ENCODE measurements at places on chromosomes 6 and 20.

DNA sequence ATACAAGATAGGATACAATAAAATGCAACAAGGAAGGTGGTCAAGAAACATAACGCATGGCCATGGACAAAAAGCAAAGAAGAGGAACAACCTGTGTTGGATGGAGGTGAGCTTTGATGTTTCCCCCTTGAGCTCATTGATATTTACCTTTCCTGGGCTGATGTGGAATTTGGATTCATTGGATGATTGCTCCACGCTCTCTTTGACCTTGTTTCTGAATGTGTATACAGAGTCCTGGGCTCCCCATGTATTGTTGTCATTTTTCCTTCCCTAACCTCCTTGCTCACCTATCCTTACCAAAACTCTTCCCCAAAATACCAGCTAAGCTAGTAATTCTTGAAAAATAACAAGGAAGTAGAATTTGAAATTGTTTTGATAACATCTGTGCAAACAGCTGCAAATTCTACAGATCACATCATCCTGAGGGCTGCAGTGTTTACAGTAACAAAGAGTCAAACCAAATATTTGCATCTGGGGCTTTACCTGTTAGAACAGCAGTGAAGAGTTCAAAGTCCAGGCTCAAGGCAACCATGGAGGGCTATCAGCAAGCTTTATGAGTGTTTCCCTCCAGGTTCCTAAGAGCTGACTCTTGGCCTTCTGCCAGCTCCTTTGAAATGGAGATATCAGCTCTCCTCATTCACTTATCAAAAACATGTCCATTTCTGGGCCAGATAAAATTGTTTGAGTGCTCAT lies 214.3 kb upstream of the MARCKS start:
- DNase-seq = peak; percentile 98

- no peak for DNase-seq
These were observed 2.9 kb downstream of the BEND6 start for GRCh38 chr6:56957856-56958255.

DNA sequence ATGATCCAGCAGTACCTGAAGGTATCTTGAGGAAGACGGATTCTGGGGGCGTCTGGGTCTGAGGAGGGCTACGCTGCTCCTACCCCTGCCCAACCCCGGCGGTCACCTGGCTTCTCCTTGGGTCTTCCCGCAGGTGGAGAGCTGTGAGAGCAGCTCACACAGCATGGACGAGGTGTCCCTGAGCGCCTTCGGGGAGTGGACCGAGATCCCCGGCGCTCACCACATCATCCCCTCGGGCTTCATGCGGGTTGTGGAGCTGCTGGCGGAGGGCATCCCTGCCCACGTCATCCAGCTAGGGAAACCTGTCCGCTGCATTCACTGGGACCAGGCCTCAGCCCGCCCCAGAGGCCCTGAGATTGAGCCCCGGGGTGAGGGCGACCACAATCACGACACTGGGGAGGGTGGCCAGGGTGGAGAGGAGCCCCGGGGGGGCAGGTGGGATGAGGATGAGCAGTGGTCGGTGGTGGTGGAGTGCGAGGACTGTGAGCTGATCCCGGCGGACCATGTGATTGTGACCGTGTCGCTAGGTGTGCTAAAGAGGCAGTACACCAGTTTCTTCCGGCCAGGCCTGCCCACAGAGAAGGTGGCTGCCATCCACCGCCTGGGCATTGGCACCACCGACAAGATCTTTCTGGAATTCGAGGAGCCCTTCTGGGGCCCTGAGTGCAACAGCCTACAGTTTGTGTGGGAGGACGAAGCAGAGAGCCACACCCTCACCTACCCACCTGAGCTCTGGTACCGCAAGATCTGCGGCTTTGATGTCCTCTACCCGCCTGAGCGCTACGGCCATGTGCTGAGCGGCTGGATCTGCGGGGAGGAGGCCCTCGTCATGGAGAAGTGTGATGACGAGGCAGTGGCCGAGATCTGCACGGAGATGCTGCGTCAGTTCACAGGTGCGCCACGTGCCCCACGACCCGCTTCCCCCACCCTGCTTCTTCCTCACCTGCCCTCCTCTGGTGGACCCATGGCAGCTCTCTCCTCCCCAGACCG lies 166.9 kb upstream of the RNF24 start:
- no peak for DNase-seq

DNA sequence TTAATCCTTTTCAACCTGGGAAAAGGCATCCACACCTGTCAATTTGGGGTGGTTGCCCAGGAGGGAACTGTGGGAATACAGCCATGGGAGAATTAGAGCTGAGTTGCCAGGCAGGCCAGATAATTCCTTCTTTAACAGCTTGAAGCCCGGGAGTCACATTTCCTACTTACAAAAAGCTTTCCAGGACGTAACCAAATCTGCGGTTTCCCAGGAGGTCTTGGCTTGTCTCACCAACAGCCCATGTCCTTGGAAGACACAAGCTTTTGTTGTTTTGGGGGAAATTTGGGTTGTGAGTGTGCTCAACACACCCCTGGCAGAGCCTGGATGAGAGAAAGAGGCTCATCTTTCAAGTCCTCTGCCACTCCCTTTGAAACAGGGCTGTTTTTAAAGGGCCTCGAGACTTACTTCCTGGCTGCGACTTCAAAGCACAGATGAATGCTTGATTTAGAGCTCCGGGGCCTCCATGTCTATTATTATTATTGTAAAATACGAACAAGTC lies 465.9 kb upstream of the BTBD3 start:
- DNase-seq = no peak

DNA sequence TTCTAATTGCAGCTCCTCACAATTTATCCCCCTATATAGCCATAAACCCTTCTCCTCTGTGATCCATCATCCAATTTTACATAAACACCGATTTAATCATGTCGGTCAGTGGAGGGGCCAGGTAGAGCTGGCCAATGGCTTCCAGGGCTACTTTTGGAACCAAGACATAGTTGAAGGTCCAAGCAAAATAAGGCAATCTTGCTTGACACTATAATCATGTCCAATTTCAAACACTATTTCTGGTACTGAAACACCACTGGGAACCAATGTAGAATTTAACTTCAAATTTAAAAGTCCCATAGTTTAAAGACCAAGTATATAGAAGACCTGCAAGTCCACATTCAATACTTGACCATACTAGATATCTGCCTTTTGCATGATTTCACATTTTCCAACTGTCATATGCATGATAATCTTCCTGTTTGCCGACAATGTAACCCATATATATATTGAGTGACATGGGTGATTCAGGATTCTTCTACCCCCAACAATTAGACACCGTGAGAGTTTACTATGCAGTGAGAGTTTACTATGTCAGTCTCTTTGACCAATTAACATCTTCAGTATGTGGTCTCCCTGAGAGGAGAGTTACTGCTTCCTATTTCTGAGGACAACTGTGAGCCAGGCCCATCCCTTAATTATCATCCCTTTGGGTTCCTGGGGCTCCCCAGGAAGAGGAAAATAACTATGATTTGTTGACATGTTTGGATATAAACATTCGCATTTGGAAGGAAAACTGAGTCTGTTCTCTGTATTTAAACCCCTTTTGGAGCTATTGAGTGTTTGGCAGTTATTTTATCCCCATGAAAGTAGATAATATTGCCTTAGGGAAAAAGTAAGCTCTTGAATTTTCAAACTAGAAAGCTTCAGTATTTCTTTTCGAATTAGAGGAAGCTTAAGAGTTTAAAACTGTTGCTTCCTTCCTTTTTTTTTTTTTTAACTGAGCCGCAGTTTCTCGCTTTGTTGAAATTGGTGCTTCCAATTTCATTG lies 31.8 kb downstream of the SAMD3 start:
- no peak for DNase-seq

DNA sequence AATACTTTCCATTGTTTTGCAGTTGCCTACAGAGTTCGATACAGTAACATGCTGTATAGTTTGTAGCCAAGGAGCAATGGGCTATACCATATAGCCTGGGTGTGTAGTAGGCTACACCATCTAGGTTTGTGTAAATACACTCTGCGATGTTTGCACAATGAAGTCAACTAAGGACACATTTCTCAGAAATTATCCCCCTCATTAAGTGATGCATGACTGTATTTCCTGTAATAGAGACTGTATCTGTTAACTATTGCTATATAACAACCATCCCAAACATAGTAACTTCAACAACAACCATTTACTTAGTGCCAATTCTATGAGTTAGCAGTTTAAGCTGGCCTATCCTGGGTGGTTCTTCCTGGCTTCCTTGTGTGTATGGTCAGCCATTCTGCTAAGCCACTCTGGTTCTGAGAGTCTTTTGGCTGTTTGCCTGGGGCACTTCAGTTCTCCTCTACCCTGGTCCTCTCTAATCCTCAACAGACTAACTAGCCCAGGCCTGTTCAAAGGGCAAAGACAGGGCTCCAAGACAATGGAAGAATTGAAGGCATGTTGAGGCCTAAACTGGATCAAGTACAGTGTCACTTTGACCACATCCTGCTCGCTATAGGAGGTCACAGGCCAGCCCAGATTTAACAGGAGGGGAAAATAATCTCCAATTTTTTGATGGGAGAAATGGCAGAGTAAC lies 124.0 kb downstream of the PLCB1 start:
- DNase-seq = no peak

- peak; percentile 62 for DNase-seq
These were observed 50.9 kb downstream of the SNRNP48 start for GRCh38 chr6:7640607-7641577.

DNA sequence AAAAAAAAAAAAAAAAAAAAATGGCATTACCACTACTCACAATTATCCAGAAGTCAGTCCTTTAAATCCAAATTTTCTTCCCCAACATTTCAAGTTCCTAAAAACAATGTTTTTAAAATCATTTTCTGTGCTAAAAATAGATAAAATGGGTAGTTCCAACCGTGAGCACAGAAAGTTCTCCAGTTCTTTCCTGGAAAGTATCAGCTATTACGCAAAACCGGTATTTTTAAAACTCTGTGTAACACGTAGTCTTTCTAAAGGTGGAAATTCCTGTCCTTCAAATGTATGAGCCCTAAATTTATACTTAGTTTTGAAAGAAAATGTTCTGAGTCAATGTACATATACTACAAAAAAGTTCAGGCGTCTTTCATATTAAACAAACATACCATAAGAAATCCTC lies 83.5 kb upstream of the SCAF8 start:
- no peak for DNase-seq

DNA sequence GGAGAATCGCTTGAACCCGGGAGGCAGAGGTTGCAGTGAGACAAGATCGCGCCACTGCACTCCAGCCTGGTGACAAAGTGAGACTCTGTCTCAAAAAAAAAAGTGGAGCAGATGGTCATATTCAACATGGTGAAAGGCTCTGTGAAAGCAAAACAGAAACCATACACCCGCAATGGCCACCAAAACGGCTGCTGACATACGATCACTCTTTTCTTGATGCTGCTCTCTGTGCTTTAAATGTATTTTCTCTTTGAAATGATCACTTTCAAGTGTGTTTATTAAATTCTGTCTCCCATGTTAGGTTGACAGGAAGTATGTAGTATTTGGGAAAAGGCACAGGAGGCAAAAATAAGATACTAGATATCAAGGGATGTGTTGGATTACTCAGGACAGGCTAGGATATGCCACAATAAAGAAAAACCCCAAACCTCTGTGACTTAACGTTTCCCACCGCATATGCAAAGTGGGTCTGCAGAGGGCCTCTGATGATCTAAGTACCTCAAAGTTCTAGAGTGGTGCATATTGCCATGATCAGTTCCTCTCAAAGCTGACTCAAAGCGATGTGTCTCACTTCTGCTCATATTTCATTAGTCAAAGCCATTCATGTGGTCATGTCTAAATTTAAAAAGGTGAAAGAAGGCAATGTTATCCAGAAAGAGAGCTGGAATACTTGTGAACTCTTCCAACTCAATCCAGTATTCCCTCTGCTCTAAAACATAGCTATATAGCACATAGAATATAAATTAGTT lies 155.1 kb upstream of the SOX4 start:
- DNase-seq = no peak

DNA sequence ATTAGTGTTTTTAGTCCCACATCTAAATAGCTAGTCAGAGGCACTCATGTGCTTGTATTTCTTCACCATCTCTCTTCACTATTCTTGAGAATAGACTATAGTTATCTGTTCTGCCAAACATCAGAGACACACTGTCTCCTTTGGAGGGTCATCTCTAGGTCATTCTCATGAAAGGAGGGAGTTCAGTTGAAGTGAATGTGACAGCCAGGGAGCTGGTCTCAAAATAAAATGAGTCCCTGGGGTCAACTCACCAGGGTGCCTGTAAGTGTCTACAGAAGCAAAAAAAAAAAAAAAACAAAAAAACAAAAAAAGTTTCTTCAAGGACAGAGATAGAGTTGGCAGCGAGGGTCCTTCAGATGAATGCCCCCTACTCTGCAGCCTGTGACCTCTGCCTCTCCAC lies 171.0 kb downstream of the ID4 start:
- DNase-seq = no peak

DNA sequence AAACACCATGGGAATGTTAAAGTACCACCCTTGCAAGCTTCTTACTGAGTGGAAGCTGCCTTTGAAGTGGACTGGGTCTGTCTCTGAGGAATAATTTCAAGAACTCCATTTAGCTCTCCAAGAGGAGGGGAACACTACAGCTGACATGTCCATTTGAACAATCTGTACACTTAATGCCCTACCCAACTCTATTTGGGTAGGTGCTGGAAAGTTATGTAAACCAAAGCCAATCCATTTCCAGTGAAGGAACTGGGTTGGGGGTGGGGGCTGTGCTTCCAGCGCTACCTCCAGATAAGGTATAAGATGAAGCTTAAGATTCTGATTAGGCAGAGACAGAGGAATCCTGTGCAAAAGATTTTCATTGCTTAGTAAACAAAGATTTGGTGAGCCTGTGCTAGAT lies 122.0 kb downstream of the TCP11 start:
- no peak for DNase-seq

DNA sequence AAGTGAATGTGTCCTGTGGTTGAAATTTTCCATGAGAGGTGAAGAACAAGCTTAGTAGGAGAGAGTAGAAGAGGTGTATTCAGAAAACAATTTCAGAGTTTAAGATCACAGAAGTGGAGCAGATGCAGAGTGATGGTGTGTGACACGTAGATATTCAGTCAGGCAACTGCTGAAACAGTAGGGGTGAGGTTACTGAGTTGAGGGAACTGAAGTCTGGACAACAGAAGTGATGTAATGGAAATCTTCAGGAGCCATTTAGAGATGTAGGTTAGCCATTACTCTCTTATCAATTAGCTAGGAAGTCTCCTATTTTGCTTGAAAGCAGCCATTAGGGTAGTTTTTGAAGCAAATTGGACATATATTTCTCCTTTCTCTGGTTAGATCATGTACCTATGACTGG lies 584.4 kb downstream of the PKHD1 start:
- DNase-seq = no peak

- no peak for DNase-seq
These were observed 57.5 kb downstream of the MYLK4 start for GRCh38 chr6:2693231-2693630.

GRCh38 chr6:108243836-108244235 lies 17.0 kb downstream of the SNX3 start:
- DNase-seq = no peak

GRCh38 chr6:108985301-108985700 lies 109.3 kb downstream of the SESN1 start:
- no peak for DNase-seq

DNA sequence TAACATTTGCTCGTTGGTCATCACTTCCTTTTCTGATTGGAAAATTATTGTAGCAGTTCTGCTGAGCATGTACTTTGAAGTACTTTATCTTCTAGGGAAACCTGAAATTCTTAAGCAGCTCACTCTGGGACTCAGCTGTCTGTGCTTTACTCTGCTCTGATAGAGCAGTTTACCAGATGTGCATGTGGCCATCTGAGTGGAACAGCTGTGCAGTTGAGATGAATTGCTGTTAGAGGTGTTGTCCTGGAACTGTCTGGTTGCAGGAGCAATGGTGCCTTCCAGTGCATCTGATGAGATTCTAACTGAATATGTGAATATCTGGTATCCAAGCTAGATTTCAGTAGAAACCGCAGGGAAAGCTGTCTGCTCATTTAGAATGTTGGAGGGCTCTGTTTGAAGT lies 27.2 kb downstream of the PANK2 start:
- DNase-seq = no peak
